T47D (cell line): ENCODE measurements at places on chromosomes 6 and 20.

DNA sequence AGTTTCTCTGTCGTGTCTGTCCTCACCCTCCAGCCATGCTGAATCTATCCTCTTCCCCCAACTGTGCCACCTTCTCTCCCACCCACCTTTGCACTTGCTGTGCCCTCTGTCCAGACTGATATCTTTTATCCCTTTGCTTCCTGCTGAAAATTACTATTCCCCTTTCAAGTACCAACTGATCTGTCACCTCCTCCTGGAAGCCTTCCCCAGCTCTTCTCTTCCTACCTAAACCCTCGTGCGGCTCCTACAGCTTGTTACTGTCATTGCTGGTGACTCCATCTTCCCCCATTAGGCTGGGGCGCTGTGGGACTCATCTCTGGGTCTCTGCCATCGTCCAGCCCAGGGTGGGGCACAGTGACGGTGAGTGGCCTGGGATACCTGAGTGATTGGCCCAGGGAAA lies 1.1 kb downstream of the BPIFB6 start:
- DNase-seq = no peak

- no peak for DNase-seq
Measured at GRCh38 chr6:167872538-167873210, 46.0 kb downstream of the AFDN start.

DNA sequence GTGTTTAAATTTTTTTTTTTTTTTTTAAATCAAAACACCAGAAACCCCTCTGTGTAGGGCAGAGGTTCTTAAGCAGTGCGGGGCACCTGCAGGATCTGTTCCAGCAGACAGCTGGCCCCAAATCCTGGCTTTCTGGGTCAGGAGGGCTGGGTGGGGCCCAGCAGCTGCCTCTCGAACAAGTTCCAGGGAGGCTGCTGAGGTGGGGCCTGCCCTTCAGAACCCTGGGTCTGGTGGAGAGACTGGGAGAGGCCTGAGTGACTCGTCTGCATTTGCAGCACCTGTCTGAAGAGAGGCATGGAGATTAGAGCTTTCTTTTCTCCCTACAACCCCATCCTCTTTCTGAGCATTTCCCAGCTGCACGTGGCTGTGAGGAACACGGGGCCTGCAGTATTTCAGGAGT lies 8.4 kb downstream of the PSMG4 start:
- no peak for DNase-seq

DNA sequence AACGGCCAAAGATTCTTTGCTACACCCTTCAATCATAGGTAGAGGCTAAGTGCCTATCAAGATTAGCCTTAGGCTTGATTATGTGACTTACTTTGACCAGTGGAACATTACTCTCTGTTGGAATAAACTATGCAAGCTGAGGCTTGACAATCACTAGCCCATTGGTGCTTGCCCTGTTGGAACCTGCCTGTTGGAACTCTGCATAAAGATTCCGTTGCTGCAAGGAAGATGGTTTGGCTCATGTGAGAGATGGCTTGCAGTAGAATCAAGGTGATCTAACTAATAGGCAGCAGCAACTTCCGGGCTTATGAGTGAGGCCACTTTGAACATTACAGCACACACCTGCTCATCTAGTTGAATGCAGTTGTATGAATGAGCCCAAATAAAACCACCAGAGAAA lies 227.7 kb upstream of the TSHZ2 start:
- DNase-seq = no peak

DNA sequence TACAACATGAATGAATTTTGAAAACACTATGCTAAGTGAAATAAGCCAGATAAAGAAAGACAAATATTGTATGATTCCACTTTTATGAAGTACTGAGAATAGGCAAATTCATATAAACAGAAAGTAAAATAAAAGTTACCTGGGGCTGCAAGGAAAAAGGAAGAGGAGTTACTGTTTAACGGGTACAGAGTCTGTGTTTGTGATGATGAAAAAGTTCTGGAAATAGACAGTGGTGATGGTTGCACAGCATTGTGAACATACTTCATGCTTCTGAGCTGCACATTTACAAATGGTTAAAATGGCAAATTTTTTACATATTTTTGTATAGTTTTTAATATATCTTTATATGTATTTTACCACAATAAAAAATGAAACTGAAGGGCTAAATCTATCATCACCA lies 29.4 kb downstream of the EPB41L2 start:
- DNase-seq = no peak

- DNase-seq = no peak
Measured at GRCh38 chr6:53518862-53519261, 26.0 kb downstream of the GCLC start.

DNA sequence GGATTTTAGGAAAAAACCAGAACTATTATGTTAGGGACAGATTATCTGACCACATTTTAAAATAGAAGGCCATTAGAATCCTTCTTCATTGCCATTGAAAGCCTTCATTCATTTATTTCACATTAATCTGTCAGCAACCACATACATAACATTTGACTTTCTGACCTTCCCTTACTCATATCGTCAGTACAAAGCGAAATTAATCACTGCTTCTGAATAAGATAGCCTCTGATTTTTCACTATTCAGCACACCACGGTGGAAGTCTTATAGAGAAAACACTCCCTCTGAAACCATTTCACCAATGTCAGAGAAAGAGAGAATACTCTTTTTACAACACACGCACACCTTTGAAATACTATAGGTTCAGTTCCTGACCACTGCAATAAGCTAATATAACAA lies 442.5 kb upstream of the ID4 start:
- no peak for DNase-seq

DNA sequence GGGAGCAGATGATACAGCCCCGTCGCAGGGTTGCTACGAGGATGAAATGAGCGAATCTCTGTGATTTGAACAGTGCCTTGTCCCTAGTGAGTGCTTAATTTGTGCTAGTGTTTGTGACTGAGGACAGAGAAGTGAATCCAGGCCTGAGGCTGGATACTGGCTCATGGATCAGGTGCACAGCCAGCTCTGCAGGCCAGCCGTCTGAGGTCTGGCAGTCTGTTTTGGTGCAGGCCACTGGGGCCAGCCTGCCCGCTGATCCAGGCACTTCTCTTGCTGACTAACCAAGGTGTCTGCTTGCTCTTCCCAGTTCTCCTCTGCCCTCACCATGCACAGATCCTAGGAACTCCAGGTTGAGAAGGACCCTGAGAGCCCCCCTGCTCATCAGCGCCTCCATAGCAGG lies 181.0 kb downstream of the LRFN2 start:
- DNase-seq = no peak

DNA sequence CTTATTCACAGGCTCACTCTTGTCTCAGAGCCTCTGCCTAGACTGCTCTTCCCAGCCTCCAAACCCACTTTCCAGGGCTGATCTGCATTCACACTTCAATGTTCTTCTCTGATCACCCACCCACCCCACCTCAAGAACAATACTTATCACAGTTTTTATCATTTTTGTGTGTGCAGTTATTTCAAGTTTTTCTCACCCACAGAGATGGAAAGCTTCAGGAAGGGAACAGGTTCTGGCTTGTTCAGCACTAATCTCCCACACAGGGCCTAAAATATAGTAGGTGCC lies 160.9 kb downstream of the MRPL14 start:
- no peak for DNase-seq

- DNase-seq = no peak
Measured at GRCh38 chr6:40336296-40336695, 250.9 kb downstream of the LRFN2 start.

DNA sequence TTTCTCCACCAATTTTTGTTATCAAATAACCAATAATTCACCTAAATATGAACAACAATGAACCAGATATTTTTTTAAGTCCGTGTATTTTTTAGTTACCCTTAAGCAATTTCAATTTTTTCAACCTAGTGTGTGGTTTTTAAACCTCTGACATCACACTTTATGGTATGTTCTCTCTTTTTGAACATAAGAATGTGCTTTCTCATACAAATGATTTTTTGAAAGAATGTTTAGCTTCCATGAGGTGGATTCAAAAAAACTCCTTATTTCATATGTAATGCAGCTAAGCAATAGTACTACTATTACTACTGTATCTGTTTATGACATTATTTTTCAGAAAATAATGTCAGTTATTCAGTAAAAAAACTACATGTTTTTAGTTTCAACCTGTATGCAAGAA lies 19.4 kb upstream of the MEI4 start:
- no peak for DNase-seq

DNA sequence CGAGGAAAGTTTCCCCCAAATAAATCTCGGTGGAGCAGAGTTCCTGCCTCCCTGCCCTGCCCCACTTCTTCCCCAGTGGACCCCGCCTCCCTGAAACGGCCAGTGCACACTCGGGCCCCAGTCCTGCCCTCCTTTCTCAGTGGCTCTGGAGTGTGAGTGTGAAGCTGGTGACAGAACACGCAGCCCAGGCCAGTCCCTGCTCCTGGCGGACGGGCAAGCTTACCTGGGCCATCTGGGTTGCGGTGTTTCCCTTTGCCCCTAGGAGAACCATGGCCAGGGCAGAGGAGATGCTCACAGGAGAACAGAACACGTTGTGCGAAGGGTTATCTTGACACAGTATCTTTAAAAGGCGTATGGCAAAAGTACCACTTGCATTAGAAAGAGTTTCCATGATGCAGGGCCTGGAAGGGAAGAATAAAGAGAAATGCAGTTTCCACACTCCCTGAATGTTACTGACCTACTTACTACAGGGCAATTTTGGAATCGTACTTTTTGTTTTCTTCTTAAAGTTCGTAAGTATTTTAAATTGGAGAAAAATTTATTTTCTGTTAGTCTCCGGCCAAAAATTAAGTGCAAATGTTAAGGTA lies 2.8 kb downstream of the SERPINB9 start:
- no peak for DNase-seq

GRCh38 chr6:166996406-166996805 lies 2.8 kb upstream of the CEP43 start:
- DNase-seq = no peak

DNA sequence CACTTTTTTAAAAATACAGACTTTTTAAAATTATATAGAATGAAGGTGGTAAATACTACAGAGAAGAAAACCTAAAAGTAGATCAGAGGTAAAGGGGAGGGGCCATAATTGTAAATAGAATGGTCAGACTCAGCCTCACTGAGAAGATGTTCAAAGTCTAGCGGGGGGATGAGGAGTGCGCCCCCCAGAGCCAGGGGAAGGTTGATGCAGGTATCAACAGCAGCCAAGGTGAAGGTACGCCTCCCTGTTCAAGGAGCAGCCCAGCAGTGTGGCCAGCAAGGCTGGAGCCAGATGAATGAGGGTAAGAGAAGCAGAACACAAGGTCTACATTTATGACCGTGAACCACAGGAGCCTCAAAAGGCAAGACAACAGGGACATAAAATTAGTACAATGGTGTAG lies 204.1 kb downstream of the PTPRT start:
- DNase-seq = no peak

- no peak for DNase-seq
Measured at GRCh38 chr6:26264547-26264946, 100.5 kb upstream of the BTN3A2 start.

GRCh38 chr6:112522587-112522986 lies 175.5 kb downstream of the RFPL4B start:
- no peak for DNase-seq

- no peak for DNase-seq
Measured at GRCh38 chr20:14979453-14979986, 642.1 kb upstream of the FLRT3 start.

DNA sequence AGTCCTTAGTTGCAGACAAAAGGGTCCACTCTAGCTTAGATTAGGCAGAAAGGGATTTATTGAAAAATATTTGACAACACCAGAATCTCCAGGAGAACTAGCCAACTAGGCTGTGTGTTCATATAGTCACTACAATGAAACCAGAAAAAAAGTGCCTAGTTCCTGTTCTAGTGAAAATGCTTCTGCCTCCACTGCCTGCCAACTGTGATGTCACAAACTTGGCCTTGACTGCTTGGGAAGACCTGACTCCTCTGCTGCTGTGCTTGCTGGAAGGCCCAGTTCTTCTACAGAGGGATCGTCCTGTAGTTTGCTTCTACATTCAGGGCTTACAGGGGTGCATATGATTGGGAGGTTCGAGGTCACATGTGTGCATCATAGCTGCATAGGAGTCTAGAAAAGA lies 40.3 kb upstream of the XRN2 start:
- DNase-seq = peak; percentile 37

DNA sequence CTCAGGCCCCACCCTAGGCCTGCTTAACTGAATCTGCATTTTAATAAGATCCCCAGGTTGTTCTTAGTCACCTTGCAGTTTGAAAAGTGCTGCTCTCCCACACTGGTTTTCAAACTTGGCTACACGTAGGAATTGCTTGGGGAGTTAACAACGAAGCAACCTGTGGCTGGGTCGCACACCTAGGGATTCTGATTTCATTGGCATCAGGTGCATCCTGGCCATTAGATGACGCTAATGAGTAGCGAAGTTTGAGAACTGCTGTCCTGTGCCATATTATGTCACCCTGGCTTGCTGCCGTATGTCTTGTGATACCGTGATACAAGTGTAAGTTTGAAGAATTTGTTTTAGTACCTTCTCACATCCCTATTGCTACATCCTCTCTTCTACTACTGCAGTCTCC lies 28.2 kb upstream of the FUCA2 start:
- no peak for DNase-seq

- DNase-seq = no peak
Measured at GRCh38 chr6:15490242-15491100, 172.4 kb downstream of the DTNBP1 start.

DNA sequence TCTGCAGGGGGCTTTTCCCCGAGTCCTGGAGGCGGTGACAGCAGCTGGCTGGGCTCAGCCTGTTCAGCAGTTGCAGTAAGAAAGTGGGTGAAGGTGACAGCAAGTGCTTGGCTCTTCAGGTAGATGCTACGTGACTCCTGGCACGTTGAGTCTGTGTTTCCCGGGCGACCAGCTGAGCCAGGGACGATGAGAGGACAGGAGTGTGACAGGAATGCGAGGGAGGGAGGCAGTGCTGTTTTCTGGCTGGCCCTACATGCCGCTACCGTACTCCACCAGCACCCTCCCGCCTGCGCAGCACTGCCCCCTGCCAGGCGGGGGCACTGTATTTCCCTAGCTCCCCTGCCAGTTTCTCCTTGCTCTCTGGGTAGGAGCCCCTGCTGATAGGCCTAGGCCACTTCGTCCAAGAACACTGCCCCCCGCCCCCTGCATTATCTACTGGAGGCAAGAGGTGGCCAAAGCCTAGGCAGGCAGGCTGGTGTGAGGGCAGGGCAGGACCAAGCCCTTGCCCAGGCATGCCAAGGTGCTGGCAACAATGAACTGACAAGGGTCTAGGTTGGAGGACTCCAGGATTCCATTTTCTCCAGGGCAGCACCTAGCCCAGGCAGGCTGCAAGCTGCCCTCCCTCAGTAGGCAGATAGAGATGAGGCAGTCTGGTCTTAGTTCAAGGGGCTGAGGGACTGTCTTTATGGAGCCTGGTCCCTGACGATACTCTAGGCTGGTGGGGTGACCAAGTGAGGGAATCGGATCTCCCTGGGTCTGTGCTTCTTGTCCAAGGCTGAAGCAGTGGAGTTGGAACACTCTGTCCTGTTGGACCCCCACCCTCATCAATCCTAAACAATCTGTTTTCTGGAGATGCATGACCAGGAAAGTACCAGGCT lies 19.2 kb downstream of the MRPS18A start:
- DNase-seq = peak; percentile 87
